ENCODE measurements at places on chromosomes 12 and 14.

DNA sequence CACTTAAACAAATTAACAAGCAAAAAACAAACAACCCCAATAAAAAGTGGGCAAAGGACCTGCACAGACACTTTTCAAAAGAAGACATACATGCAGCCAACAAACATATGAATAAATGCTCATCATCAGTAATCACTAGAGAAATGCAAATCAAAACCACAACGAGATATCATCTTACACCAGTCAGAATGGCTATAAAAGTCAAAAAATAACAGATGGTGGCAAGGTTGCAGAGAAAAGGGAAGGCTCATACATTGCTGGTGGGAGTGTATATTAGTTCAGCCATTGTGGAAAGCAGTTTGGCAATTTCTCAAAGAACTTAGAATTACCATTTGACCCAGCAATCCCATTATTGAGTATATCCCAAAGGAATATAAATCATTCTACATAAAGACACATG is 34.6 kb upstream of the NT5DC3 start:
- DNase-seq = no peak

DNA sequence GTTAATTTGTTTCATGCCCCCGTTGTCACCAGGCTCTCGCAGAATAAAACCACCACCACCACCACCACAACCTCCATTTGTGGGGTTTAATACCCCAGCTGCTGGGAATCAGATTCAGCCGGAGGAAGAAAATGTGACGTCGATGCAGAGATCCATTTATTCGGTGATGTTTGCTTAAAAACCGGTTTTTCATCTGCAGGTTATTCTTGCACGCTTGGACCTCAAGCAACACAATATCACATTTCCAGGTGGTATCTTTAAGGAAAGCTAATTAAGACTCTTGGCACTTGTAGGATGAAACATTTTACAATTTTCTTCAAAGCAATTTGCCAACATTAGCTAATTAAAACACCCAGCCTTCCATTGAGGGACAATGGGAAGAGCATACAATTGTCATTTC is 39.8 kb downstream of the SPRING1 start:
- DNase-seq = peak; percentile 87

DNA sequence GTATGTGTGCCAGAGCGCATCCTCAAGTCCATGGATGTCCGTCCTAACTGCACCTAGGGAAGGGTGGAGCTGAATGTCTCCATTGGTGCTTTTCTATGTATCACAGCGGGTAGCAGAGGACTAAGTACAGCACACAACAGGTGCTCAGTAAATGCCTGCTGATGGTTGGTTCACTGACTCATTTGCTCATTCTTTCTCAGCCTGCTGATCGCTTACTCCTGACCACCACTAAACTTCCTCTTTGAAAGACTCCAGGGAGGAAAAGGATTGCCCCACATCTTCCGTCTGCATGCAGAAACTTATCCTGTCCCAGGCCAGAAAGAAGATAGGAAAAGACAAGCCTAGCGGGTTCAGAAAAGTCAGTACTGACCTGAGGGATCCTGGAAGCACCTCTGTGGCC is 66.3 kb downstream of the B4GALNT3 start:
- DNase-seq = no peak

DNA sequence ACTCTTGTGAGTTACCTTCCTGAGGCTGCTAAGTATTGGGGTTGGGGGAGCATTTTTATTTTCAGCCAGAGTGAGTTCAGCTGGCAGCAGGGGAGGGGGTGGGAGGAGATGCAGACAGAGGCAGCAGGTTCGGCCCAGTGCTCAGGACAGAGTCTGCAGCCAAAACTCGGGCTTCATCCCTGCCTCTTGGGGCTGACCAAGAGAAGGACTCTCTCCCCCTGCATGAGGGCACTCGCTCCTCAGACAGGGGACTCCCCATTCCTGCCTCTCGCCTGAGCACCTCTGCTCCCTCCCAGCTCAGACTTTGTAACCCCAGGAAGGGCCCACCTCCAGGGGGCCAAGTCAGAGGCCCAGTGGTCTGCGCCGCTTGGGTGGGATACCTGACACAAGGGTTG is 1.1 kb upstream of the AKT1 start:
- no peak for DNase-seq
